HS-27A (cell line): ENCODE measurements at places on chromosomes 11 and 22.
A peak's percentile ranks its signal among the peaks of the same experiment; 100 is the strongest.

DNA sequence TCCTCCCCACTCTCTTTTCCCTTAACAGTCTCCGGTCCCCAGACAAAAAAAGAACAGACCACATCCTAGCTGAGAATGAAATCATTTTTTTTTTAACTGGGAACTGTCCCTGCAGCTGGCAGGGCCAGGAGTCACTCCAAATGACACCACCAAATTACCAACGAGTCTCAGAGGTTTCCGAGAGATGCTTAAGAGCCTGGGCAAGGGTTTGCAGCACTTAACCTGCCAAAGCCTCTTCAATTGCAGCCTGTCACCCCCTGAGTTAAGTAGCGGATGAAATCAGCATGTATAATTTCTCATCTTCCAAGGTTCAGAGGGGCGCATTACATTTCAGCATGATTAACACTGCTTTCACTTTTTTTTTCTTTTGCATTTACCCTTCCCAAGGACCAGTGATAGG is 71.8 kb downstream of the TENM4 start:
- no peak for DNase-seq

DNA sequence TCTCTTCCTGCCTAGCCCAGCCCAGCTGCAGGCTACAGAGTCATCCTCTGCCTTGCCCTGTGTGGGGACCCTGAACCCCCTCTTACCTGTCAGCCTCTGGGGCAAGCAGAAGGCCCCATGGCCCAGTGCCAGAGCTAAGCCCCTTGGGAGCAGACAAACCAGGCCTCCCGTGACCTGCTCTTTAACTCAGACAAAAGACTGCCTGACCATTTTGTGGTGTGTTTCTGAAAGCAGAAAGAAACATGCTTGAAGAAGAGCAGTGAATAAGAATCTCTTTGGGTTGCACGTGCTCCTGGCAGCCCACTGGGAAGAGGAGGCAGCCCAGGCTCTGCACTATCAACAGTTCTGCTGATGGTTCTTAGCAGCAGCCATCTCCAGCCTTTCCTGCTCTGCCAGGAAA is 118.6 kb downstream of the GRIK4 start:
- no peak for DNase-seq

GRCh38 chr11:17063171-17064002 is 14.1 kb downstream of the RPS13 start:
- DNase-seq, result peak; percentile 27

- no peak for DNase-seq
These were observed 19.9 kb downstream of the HIRA start for GRCh38 chr22:19411690-19412045.

DNA sequence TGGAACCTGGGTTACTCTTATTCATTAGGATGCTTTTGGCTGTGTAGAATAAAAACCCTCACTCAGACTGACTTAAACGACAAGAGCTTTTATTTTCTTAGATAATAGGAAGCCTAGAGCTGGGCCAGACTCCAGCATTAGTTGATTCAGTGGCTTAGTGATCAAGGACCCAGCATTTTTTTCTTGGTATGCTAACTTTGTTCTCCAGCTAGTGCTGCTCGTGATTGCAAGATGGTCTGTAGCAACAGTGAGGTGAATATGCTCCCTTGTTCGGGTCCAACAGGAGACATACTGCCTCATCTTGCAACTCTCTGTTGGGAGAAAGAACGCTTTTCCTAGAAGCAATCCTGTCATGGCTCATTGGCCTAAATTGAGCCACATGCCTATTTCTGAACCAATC is 33.4 kb downstream of the INSC start:
- DNase-seq, result no peak

DNA sequence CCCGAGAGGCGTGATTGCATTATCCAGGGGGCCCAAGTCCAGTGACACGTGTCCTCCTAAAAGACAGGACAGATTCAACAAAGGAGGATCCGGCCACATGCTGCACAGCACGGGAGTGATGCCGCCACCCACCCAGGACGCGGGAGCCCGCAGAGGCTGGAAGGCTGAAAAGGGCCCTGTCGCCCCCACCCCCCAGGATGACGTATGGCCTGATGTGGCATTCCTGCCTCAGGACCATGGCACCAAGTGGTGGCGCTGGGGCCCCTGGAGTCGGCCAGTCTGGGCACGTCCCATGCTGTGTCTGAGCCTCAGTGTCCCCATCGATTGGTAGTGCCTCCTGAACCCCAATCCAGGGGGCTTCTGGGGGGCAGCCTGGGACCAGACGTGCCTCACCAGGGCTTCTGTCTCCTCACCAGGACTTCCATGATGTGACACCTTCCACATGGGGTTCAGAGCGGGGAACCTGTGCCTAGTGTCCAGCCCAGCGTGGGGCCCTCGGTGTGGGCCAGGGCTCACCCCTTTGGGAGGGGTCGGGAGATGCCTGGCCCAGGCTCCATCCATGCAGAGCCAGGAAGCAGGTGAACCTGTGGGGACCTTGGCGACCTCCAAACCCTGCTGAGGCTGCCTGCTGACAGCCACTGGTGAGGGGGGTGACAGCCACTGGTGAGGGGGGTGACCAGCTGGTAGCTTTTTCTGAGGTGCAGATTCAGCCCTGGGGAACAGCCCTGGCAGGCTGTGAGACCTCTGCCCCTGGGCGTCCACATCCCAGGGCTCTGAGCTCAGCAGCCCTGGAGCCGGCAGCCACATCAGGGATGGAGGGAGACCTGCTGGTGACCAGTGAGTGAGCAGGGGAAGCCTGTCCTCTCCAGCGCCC is 75.3 kb downstream of the KCNQ1 start:
- no peak for DNase-seq

DNA sequence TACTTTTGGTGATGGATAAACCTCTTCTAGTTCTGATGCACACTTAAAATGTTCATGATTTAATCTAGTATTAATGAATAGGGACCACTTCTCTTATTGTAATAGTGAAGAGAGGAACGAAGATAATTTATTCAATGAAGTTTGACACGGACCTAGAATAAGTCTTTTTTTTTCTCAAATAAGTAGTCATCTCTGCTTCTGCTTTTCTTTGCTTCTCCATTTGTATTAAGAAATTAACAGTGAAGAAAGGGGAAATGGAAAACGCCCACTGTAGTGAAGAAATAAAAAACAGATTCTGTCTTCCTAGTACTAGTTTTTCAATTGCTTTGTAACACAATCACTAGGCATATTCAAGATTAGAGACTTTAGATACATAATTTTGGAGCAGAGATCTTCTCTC is 73.0 kb downstream of the CD44 start:
- no peak for DNase-seq

DNA sequence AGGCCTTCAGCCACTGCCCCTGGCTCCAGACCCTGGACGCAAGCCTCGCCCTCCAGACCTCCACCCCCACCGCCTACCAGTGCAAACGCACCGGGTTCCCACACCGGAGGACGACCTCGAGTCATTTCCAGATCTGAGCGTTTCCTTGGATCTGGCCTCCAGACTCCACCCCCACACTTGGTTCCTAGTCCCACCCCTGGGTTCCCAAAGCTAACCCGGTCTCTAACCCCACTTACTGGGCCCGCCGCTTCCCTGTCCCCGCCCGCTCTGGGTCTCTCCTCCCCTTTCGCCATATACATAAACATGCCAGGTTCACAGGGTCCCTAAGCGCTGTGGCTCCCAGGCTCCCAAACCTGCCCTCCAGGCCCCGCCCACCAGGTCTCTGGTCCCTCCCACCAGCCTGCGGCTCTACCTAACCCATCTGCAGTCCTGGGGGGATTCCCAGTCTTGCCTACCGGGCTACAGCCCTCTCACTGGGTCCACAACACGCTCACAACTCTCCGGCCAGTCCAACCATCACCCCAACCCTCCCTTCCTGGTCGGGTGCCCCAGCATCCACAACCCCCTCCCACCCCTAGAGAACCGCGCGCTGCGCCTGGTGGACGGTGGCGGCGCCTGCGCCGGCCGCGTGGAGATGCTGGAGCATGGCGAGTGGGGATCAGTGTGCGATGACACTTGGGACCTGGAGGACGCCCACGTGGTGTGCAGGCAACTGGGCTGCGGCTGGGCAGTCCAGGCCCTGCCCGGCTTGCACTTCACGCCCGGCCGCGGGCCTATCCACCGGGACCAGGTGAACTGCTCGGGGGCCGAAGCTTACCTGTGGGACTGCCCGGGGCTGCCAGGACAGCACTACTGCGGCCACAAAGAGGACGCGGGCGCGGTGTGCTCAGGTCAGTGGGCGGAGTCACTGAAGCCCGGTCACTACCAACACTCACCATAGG is 36.7 kb downstream of the CD6 start:
- DNase-seq, result no peak

DNA sequence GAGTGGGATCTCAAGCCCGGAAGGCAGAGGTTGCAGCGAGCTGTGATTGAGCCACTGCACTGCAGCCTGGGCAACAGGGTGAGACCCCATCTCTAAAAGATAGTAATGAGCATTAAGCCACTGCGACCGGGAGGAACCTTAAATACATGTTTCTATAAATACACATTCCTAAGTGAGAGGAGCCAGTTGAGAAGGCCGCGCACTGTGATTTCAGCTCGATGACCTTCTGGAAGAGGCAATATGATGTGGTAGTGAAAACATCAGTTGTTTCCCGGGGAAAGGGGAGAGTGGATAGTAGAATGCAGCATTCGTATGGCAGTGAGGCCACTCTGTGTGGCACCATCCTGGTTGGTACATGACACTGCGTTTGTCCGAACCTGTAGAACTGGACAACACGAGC is 18.0 kb downstream of the PTDSS2 start:
- no peak for DNase-seq

GRCh38 chr11:75140269-75141138 is 10.4 kb upstream of the SLCO2B1 start:
- no peak for DNase-seq

DNA sequence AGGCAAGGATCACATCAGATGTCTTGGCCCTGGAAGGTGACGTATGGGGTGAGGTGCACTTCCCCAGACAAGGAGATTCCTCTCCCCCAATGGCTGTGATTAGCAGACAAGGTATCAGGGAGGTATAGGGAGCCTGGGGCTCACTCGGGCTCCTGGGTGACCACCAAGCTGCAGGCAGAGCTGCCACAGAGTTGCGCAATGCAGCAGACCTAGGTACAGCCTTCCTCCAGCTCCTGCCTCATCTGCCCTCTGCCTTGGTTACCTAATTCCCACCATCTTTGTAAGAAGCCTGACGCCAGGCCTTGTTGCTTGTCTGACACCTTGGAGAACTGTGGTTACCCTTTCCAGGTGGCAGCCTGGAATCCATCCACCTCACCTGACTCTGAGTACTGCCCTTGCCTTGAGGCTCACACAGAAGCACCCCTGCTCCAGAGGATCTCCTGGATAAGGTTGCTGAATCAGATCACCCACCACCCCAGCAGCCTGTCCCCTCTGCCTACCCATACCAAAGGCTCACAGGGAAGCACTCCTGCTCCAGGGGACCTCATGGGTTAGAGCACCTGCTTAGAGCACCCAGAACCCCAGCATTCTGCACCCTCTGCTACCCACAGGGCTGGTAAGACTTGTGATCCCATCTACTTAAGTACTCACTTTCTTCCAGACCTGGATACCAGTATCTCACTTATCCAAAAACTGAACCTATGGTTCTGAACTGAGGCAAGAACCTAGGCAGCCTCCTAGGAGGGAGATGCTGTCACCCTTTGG is 40.4 kb downstream of the GAB4 start:
- DNase-seq, result no peak

DNA sequence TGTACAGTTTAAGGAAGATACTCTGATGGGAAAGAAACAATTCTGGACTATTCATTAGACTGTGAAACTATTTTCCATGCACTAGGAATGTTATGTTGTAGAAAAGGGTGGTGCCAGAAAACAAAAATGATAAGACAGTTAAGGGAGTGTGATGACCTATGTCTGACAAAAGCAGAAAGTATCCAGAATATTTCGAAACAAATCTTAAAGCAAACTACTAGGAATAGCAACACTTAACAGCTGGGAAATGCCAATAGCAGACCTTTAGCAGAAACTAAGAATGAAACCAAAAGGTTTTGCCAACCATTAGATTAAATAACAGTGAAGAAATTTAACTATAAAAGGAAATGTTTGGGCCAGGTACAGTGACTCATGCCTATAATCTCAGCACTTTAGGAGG is 3.3 kb upstream of the ARHGAP20 start:
- DNase-seq, result no peak

- DNase-seq, result peak; percentile 9
These were observed 149.6 kb downstream of the METTL15 start for GRCh38 chr11:28257761-28258160.
